Stimulated activated naive CD8-positive, alpha-beta T cell treated with anti-CD3 and anti-CD28 coated beads, Interleukin-15, Interleukin-2, amounts not matched to agents 100 U/mL and 50 U/mL, for 24 hours (primary cell): ENCODE measurements at places on chromosomes 2 and 18.

GRCh38 chr2:44944102-44944951 is 2.8 kb downstream of the SIX3 start:
- DNase-seq = no peak

DNA sequence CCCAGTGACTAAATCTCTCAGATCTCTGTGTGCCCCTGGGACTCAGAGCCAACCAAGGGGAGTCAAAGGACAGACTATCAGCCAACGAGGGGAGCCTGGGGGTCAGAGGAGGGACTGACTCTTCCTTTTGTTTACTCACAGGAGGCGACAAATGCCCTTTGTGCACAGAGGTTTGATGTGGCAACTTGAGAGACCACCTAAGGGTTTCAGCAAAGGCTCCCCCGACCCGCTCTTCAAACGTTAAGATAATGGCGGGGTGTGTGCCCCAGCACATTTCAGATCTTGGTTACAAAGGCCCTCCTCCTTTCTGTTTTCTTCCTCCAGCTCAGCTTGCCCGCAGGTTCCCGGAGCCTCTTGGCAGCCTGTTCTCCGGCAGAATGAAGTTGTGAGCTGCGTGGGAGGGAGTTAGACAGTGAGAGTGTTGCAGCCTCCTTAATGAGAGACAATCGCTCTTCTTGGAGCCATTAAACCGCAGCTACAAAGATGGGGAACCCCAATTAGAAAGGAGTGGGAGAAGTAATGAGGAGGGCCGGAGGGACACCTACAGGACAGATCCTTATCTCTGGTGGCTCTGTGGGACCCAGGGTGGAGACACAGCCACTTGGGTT is 76.2 kb downstream of the KIAA2012 start:
- DNase-seq = no peak

DNA sequence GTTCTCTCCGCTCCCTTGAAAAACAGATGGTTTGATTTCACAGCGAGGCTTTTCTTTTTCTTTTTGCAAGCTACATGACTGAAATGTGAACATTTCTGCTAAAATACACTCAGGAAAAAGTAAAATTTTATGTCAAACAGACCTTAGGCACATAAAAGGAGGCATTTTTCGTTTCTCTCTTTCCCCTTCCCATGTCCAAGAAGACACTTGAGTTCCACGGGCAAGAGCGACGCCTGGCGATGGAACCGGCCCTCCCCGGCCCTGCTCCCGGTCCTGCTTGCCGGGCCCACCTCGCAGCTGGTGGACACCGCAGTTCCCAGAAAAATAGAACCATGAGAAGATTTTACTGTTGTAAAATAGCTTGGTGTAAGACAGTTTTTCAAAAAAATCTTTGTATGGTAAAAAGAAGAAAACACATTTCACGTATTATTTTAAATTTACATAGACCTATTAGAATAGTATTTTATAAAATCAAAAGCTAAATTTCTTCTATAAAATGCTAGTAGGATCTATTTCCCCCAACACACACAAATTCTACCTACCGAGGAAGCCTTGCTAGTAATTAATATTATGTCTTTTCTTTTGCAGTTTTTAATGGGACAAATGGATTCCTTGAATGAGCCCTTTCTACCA is 2.3 kb upstream of the ALKAL2 start:
- peak; percentile 58 for DNase-seq

GRCh38 chr2:197674591-197674990 is 796 bp downstream of the RFTN2 start:
- no peak for DNase-seq

DNA sequence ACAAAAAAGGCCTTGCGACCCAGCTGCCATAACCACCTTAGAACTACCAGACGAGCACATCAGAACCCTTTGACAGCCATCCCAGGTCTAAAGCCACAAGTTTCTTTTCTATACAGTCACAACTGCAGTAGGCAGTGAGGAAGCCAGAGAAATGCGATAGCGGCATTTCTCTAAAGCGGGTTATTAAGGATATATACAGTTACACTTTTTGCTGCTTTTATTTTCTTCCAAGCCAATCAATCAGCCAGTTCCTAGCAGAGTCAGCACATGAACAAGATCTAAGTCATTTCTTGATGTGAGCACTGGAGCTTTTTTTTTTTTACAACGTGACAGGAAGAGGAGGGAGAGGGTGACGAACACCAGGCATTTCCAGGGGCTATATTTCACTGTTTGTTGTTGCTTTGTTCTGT is 48.8 kb downstream of the FEZ2 start:
- DNase-seq = no peak

- no peak for DNase-seq
These were observed 13.7 kb upstream of the OTOF start for GRCh38 chr2:26491563-26492167.

- DNase-seq = no peak
These were observed 67.5 kb downstream of the ATP9B start for GRCh38 chr18:79136742-79137141.

DNA sequence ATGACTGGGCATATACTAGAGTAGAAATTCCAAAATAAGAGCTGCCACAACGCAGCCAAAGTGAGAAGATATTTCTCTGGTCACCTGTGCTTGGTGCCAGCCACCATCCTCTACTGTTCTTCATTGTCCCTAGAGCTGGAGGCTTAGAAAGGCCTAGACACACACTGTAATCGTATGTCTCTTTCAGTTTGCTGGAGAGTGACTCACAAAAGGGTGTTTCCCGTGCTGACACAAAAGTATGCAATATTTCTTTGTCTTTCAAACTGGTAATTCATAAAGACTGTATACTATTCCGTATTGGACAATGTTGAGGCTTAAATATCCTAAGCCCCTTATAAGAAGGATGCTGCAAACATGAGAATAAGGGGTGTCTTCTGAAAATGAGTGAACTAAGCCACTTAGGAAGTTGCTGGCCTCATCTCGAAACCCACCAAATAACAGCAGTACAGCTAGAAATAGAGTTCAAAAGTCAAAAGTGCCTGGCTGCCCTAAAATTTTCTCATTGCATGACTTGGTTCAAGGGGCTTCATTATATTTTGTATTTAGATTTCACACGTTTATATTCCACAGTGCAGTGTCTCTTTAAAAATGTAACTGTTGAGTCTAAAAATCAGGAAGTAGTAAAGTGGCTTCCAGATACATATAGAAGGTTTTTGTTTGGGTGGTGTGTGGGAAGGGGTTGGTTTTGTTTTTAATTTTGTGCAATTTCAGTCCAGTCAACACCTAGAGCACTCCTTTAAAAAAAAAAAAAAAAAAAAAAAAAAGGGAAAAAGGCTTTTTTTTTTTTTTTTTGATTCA is 601.1 kb downstream of the ARHGAP15 start:
- DNase-seq = peak; percentile 6

DNA sequence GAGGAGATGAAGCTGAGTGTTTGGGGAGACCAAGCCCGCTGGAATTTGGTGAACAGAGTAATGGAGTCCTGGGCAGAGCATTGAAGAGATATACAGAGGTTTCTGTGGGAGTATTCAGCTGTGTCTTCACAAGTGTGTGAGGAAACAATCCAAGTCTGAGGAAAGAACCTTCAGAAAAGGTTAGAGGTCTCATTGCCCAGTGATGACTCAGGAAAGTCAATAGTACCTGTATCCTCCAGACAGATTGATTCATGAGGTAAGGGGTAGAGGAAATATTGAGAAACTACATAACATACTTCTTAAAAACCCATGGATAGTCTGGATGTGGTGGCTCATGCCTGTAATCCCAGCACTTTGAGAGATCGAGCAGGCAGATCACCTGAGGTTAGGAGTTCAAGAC is 392.3 kb downstream of the GALNT13 start:
- no peak for DNase-seq

- DNase-seq = no peak
These were observed 239.9 kb downstream of the CYRIA start for GRCh38 chr2:16425462-16426336.

- no peak for DNase-seq
These were observed 58.5 kb upstream of the CTLA4 start for GRCh38 chr2:203809084-203809521.

- DNase-seq = no peak
These were observed 155.5 kb upstream of the ACVR2A start for GRCh38 chr2:147689220-147689909.

DNA sequence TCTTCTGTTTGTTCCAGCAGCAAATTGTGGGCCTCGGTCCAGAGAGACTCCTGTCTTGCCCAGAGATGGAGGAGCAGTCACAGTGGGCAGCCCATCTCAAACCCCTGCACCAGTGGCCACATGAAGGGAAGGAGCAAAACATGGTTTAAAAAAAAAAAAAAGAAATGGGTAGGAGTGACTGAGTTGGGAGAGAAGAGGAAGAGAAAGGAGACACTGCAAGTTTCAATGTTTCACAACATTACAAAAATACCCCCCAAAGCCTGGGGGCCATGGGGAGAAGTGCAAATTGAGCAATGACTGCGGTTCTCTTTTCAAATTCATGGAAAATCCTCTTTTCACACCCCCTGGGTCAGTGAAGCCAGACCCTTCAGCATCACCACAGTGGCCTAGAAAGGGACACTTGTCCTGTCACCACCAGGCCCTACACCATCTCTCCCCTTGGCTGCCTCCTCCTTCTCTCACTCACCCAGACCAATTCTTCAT is 117.1 kb downstream of the ZFP36L2 start:
- no peak for DNase-seq

DNA sequence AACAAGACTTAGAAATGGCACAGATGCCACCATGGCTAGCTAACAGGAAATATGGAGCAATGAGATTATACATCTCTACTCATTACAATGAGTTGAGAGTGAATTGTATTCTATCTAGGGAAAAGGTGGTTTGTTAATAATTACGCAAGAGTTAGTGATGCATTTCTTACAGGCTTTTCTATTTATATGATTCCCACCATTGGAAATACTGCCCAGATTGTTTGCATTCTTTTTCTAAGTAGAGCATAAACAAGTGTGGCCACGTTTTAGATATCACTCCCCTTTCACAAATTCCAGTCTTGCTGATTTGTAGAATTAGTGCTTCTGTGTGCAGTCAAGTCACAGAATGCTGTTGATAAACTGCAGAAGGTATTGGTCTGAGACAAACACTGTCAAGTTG is 56.6 kb downstream of the ZNF804A start:
- no peak for DNase-seq

DNA sequence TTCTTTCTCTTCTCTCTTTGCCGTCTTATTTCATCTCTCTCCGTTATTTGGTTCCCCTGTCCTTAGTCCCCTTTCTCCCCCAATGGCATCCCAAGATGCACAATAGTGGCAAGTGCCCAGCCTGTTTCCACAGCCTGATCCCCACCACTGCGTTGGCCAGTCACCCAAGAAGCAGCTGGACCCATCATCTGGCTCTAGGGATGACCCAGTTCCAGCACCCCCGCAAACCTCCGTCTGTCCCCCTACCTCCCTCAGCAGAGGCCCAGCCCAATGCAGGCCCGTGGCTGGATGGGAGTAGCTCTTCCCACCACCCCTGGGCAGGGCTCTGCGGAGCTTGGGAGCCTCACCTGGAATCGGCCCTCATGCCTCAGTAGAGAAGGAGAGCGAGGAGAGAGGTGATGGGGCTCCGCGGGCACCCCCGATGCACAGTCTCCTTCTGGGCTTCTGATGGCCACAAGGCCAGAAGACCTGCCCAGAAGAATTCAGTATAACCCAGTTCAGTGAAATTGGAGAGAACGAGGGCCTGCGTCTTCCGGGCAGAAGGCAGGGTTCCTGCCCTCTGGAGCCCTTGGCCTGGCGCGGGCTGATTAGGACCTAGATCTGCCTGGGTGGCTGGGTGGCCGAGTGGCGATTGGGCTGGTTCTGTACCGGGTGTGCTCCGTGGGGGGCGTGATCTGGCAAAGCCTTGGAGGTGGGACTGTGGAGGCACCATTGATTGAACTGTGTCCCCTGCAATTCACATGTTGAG is 50.9 kb downstream of the RRM2 start:
- no peak for DNase-seq

- DNase-seq = no peak
These were observed 8.3 kb upstream of the MRPL33 start for GRCh38 chr2:27762951-27763906.

DNA sequence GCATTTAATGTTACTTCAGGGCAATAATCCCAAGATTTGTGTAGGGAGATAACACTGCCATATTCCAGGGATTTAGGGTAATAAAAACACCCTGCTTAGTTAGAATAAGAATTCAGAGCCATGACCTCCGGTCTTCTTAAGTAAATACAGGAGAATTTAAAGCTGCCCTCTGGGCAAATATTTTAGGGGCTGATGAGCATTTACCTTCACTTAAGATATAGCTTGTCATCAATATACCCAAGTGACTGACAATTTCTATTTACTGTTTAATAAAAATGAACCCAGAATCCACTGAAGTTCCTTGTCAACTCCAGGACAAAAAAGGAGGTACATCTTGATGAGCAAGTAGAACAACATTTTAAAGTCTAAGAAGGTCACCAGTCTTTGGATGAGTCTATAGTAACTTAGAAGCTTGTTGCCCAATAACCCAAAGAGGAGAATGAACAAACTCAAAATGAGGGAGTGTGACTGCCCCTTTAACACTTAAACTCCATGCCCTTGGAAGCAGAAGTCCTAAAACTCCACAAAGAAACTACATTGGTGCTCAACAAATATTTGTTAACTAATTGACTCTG is 24.3 kb upstream of the IKZF2 start:
- DNase-seq = no peak

DNA sequence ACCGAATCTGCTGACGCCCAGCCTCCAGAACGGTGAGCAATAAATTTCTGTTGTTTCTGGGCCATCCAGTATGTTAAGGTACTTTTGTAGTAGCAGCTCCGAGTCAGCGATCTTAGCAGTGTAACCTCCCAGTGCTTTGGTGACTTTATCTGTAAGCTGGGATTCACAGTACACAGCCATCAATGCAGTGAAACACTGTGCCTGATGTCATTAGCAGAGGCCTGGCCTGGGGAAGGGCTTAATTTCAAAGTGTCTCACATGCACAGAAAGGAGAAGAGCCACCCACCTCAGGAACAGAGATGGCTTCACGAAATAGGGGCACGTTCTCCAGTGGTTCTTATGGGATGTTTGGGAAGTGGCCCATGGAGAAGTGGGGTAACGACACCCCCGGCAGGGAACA is 281.2 kb downstream of the PHLPP1 start:
- no peak for DNase-seq

- peak; percentile 69 for DNase-seq
These were observed 2.3 kb downstream of the EGR4 start for GRCh38 chr2:73291093-73291460.
